ENCODE measurements at places on chromosomes 16 and 17.

- DNase-seq, result no peak
These were observed 182.5 kb downstream of the SNX29 start for GRCh38 chr16:12159028-12159427.

- DNase-seq, result no peak
These were observed at the start of gene HS3ST3A1 for GRCh38 chr17:13601776-13602551. Gene HS3ST3A1, minus strand, starts transcription at chr17:13601929. Its CDS starts 800 bp downstream, at chr17:13601129.

- peak; percentile 93 for DNase-seq
These were observed 2.0 kb downstream of the RNASEK start for GRCh38 chr17:7014261-7014994.

DNA sequence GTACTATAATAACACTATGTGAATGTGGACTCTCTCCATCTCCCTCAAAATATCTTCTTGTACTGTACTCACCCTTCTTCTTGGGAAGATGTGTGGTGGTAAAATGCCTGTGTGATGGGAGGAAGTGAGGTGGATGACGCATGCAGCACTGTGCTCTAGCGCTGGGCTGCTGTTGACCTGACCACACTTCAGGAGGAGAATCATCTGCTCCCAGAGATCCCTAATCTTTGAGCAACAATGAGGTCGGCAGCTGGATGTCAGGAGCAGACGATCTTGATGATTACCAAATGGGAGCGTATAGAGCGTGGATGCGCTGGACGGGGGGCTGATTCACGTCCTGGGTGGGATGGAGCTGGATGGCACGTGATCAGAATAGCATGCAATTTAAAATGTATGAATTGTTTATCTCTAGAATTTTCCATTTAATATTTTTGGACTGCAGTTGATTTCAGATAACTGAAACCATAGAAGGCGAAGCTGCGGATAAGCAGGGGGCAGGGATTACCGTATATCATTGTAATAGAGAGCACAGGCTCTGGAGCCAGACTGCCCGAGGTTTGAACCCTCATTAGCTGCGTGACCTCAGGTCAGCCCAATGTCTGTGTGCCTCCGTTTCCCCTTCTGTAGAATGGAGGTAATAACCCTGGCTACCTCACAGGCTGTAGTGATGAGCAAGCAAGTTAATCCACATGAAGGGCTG is 23.7 kb upstream of the CYLD start:
- DNase-seq, result no peak

DNA sequence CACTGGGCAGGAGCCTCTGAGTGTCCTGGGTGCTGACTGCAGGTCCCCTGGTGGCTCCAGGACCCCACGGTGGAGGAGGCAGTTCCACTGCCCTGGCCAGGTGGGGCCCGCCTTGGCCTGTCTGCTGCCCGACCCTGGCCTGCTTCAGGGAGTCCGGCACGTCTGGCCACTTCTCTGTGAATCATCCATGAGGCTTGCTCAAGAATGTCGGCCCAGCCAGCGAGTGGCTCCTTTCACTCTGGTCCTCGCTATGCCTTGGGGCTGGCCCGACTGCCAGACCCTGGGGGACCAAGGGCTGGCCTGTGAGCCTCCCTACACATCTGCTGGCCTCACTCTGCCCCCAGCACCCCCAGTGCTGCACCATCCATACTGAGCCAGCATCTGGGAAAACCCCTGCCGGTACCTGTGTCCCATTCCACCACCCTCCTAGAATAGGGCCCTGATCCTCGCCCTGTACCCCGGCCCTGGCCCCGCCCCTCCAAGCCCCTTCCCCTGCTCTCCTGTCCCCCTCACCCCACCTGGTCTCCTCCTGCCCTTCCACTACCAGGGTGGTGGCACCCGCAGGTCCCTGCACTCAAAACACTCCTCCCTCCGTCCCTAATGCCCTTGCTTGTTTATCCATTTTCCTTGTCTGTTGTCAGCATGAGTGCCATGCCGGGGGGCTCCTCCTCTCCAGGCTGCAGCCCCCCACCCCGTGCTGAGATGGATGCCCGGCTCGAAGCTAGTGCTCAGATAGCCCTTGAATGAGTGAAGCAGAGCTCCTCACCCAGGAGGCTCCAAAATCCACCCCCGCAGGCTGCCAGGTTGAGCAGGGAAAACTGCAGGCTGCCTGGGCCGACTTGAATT is 35.5 kb downstream of the ADCY7 start:
- peak; percentile 54 for DNase-seq

DNA sequence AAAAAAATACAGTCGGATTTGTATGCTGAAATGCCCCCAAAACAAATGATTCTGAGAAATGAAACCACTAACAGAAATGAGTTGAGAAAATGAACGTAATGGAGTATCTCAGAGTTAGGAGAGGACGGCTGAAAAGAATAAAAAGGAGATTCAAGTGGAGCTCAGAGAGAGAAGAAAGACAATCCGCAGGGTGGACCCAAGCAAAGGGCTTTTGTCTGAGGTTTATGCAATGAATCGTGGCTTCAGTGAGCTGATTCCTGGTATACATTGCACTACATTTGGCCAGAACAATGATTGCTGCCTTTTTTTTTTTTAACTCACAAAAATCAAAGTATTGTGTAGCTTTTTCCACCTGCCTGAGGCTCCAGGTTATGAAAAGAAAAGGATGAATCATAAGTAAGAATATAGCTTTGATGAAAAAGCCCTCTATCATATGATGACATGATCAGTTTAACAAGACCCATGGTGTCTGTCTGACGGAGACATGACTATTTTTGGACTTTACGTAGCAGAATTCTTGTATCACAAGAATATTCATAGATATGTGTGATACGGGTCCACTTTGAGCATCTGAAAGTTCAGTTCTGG is 4.4 kb upstream of the MED9 start:
- no peak for DNase-seq

GRCh38 chr16:87098361-87098760 is 218.8 kb downstream of the C16orf95 start:
- DNase-seq, result no peak

DNA sequence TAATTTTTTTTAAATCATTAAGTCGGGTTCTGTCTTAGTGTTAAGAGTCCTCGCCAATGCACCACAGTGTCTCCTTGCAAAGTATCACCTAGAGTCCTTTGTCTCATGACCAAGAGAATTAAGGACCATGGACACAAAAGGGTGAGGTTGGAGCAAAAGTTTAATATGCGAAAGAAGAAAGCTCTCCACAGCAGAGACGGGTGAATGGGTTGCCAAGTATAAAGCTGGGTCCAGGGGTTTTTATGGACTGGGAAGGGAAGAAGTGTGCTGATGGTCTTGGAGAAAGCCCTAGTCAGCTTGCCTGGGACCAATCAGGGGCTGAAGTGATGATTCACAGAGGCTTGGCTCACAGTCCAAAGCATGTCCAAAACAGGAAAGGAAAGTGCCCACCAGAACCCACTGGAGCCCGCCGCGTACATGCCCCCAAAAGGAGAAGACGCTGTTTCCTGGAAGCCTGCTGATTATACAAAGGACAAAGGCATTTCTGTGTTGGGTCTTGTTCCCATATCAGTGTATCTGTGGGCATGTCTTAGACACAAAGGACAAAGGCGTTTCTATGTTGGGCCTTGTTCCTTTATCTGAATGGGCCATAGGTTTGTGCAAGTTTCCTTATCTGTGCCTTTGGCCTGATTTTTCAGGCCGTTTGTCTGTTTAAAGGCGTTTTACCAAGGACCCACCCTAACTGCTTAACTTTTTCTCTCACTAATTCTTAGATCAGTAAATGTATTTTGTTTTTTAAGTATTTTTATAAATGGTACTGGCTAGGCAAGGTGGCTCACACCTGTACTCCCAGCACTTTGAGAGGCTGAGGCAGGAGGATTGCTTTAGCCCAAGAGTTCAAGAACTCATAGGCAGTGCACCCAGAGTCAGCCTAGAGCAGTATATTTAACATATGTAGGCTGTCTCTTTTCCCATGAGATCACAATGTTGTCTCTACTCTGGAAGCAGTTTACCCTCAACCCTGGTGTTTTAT is 28.7 kb upstream of the ATF7IP2 start:
- DNase-seq, result no peak

DNA sequence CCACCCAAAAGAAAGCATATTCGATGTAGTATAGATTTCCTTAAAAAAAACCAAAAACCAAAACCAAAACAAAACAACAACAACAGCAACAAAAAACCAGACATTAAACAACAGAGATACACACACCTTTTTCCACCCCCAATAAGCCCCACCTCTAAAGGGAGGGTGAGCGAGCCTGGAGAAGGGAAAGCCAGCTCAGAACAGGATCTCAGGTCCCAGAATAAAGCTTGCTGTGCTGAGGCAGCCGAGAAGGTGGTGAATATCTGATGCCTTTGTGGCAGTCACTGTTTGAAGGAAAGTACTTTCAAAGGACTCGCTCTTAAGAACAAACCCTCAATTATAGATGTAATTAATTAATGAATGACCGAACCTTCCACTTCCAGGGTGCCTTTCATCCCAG is 470 bp downstream of the KRT23 start:
- DNase-seq, result no peak

DNA sequence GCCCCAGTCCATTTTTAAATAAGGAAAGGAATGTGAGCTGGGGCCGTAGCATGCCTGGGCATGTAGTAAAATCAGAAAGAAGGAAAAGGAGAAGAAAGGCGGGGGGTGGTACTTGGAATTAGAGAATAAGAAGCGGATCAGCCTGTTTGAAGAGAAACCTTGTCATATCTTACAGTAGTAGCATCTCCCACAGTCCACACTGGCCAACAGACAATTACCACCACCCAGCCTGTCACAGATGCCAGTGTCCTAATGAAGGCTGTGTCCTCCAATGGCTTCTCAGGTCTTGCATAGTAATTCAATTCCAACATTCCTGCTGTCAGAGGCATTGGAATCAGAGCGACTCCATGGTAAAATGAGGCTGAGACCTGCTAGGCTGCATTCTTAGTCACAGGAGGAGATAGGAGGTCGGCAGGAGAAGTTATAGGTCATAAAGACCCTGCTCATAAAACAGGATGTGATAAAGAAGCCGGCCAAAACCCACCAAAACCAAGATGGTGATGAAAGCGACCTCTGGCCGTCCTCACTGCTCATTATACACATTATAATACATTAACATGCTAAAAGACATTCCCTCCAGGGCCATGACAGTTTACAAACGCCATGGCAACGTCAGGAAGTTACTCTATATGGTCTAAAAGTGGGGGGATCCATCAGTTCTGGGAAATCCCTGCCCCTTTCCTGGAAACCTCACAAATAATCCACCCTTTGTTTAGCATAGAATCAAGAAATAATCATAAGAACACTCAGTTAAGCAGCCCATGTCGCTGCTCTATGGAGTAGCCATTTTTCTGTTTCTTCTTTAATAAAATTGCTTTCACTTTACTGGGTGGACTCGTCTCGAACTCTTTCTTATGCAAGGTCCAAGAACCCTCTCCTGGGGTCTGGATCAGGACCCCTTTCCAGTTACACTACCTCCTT is 9.6 kb upstream of the AKAP10 start:
- DNase-seq, result no peak

GRCh38 chr17:45581860-45582259 is 91.3 kb upstream of the PLEKHM1 start:
- no peak for DNase-seq

DNA sequence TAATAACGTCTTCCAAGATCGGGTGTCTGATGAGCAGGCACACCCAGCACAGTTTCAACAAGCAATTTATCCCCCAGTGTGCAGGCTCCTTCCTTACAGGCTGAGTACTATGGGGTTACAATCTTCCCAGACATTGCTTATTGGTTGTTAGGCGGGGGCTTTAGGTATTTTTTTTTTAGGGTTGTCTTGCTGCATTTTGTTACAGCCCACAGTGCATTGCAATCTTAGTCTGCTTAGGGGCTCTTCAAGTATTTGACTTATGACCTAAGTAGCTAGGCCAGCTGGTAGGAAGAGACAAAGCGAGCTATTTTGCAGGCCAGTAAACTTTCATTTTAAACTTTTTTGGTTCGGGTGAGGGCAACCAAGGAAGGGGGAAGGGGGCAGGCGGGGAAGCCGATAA is 5.8 kb downstream of the PLD6 start:
- DNase-seq, result no peak

- DNase-seq, result no peak
These were observed 408.1 kb downstream of the XYLT1 start for GRCh38 chr16:17062676-17063075.

- no peak for DNase-seq
These were observed 14.9 kb upstream of the MMD start for GRCh38 chr17:55436224-55437158.

Measured in GM04504 (cell line).